Stimulated activated CD8-positive, alpha-beta memory T cell treated with anti-CD3 and anti-CD28 coated beads, Interleukin-2, amount 100 ng/mL, for 1 hour (primary cell): ENCODE measurements at places on chromosomes 7 and 10.

DNA sequence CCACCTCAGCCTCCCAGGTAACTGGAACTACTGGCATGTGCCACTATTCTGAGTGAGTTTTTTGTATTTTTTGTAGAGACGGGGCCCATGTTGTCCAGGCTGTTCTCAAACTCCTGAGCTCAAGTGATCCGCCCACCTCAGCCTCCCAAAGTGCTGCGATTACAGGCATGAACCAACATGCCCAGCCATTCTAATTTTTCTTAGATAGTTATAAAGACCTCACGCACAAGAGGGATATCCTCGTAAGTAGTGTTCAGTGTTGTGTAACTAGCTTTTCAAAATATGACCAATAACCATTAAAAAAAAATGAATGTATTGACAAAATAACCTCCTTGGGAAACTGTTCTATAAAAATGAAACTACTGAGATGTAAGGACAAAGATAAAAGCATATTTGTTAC, 90.5 kb upstream of the FERD3L start:
- no peak for DNase-seq

GRCh38 chr7:44401692-44402091, 76.3 kb upstream of the CAMK2B start:
- no peak for DNase-seq

GRCh38 chr10:24645784-24646183, 77.9 kb downstream of the ARHGAP21 start:
- no peak for DNase-seq

DNA sequence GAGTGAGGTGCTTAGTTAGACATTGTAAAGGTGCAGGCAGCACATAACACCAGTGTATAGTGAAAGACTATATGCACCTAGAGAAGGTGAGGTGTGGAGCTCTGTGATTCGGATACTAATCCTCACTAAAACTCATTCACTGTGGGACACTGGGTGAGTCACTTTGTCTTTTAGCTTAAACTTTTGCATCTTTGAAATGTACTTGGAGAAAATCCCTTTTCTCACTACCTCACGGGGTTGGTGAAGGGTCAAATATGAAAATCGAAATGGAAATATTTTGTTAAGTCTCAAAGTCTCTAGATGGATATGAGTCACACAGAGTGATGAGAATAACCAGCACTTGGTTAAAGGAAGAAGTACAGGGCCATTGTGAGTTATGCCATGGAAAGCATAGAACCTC, 38.0 kb downstream of the MDFIC start:
- DNase-seq: no peak

- DNase-seq: no peak
Measured at GRCh38 chr7:105316578-105317344, 72.0 kb downstream of the SRPK2 start.

DNA sequence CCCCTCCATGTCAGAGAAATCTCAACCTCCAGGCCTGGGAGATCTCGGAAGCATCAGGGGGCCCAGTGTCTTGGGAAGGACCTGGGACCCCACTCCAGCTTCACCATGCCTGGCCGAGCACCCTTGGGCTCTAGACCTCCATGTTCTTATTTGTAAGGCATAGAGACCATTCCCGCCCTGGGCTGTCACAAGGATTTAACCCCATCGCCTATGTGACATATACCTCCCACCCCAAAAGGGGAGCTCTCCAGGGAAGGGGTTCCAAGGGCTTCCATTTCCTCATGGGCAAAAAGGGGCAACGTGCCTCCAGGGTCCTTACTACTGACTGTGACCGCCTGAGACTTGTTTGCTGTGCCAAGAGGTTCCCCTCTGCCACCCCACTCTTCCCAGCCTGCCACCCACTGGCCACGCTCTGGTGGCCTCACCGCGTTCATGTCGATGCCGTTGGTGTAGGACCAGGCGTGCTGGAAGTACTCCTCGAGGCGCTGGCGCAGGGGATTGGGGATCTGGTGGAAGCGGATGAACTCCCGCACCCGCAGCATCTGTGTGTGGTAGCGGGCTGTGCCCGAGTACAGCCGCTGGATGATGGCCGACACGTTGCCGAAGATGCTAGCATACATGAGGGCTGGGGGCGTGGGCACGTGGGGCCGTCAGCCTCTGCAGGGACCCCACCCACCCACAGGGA, 27.5 kb downstream of the KCNH2 start:
- DNase-seq: no peak
